ENCODE measurements at places on chromosomes 1 and 21.

DNA sequence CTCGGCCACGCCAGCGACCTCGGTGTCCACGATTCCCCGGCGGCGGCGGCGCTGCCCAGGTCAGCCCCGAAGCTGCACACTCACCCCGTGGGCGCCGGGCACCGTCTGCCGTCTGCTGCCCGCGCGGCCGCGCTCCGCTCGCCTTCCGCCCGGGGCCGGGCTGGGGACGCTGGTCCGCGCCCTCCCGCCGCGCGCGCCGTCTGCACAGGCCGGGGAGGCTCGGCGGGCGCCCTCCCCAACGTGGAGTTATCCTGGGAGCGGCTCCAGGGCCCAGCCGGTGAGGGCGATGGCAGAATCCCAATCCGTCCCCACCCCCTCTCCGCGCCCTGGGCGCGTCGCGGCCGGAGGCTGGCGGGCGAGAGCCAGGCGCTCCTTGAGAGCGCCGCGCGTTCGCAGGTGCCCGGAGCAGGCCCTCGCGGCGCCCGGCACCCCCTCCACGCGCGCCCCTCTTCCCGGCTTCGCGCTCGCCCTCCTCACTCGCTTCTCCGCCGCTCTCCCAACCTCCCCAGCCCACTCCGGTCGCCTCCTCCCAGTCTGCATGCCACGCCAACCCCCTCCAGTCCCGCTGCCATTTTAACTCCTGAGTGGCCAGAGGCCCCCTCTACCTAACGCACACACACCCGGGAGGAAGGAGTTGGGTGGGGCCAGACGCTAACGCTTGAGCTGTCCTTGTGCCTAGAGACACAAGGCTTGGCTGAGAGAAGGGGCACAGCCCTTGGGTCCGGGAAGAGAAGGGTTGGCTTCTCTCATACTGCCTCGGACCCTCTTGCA, at the start of gene LRRN2:
LRRN2 (minus strand) TSS at position 503 of the 771 bp plus-strand sequence. CDS start 65,746 bp downstream, outside the sequence.
- DNase-seq, result no peak

GRCh38 chr1:247056071-247056470, 22.5 kb downstream of the ZNF670 start:
- DNase-seq, result no peak

GRCh38 chr21:25487046-25487594, 120.2 kb downstream of the MRPL39 start:
- DNase-seq, result no peak

GRCh38 chr1:114490274-114490693, 20.7 kb downstream of the TRIM33 start:
- DNase-seq, result no peak

DNA sequence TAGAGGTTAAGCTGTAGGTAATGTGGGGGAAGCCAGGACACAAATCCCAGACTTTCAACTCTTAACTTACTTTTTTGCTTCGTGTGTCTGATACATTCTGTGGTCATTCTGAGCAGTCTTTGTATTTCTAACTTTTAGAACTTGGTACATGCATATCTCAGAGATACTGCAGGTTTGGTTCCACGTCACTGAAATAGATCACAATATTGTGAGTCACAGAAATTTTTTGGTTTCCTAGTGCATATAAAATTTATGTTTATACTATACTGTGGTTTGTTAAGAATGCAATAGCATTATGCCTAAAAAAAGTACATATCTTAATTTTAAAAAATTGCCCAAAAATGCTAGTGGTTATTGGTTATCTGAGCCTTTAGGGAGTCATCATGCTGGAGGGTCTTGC, 3.2 kb downstream of the URB2 start:
- no peak for DNase-seq

GRCh38 chr1:29236712-29237128, 398 bp downstream of the PTPRU start:
- DNase-seq, result no peak

DNA sequence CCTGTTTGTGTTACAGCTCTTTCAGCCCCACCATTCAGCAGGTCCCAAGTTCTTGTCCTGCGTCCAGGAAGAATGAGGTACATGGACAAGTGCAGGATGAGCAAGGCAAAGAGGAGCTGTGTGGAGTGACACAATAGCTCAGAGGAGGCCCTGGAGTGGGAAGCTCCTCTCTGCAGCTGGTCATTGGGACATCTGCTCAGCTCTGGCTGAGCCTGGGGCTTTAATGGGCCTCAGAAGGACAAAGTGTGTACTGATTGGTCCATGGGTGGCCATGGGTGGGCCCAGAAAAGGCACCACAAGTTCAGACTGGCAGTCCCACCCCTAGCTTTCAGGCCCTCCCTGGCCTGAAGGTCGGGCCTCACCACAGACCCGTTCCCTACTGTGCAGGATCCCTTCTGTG, 14.7 kb upstream of the HYI start:
- no peak for DNase-seq

DNA sequence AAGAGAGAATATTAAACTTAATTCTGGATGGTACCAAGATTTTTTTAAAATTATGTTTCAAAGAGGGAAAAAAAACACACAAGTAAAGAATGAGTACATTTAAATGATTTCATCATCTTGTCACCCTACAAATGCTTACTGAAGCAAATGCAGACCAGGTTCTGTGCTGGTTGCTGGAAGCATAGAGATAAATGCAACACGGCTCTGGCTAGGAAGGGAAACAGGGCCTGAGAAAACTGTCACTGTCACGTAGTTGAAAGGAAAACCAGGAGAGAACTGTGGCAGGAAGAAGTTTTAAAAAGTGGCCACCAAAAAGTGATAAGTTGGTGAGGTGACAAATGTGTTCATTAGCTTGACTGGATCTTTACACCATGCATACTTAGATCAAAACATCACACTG, 336.9 kb upstream of the NFIA start:
- no peak for DNase-seq

GRCh38 chr1:36142121-36142520, 7.2 kb downstream of the TRAPPC3 start:
- DNase-seq, result no peak

DNA sequence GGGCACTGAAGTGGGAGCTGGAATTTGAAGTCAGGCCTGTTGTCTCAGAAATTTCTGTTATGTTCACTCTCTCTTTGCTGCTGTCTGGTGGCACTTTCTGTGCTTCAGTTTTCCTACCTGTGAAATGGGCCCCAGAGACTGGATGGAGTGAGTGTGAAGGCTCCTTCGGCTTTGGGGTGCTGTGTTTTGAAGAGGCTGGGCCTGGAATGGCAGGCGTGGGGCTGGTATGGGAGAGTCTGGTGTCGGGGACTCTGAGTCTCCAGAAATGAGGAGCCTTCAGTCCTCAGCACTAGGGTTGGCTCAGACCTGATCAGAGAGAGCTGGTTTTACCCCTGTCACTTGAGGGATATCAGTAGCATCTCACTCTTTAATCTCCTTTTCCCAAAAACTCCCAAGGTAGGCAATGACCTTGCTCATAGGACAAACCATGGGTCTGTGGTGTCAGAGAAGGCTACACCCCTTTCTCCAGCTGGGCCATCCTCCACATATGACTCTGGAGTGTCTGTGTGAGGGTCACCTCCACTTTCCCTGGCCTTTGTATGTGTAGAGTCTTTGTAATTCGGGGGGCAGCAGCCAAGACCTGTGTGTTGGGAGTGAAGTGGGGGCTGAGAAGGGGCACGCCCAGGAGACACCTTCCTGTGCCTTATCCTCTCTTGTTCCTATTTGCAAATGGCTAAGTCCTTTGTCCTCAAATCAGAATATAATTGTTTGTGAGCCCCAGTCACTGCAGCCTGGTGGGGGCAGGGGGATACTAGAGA, 279.9 kb downstream of the PTPRU start:
- no peak for DNase-seq

DNA sequence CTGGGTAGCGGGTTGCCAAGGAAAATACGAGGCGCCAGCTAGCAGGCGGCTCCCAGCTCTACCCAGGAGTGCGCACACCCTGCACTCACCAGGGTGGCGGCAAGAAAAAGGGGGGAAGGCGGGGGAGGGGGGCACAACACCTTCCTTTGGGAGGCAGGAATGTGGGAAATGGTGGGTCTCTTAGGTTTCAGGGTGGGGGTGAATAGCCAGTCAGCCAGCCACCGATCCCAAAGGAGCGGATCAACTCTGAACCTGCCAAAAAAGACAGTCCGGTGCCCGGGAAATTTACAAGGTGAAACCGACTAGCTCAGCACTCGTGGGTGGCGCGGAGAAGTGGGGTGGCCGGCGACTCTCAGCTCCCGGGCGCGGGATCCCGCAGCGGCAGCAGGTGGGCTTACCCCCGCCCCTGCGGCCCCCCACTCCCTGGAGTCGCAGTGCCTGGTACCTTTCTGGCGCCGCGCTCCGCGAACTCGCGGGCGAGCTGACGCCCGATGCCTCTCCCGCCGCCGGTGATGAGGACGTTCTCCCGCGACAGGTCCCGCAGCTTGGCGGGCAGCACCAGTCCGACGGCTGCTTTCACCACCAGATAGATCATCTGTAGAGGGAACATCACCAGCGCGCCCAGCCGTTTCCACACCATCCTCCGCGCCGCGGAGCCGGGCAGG, 1.2 kb downstream of the DHRS3 start:
- no peak for DNase-seq

DNA sequence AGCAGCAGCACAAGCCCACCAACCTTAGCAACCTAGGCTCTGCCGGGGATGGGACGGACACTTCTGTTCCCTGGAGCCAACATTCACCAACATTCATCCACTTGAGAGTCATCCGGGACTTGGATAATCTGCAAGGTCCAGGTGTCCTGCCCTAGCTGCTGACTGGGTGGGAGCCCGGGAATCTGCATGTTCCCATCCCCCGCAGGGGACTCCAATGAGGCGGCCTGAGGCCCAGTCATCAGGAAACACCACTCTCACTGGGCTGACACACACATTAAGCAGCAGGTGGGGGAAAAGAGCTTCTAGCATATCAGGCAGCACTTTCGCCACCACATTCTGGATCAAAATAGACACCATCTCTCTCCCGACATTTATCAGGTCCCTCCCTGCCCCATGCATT, 38.4 kb upstream of the CCSAP start:
- no peak for DNase-seq

DNA sequence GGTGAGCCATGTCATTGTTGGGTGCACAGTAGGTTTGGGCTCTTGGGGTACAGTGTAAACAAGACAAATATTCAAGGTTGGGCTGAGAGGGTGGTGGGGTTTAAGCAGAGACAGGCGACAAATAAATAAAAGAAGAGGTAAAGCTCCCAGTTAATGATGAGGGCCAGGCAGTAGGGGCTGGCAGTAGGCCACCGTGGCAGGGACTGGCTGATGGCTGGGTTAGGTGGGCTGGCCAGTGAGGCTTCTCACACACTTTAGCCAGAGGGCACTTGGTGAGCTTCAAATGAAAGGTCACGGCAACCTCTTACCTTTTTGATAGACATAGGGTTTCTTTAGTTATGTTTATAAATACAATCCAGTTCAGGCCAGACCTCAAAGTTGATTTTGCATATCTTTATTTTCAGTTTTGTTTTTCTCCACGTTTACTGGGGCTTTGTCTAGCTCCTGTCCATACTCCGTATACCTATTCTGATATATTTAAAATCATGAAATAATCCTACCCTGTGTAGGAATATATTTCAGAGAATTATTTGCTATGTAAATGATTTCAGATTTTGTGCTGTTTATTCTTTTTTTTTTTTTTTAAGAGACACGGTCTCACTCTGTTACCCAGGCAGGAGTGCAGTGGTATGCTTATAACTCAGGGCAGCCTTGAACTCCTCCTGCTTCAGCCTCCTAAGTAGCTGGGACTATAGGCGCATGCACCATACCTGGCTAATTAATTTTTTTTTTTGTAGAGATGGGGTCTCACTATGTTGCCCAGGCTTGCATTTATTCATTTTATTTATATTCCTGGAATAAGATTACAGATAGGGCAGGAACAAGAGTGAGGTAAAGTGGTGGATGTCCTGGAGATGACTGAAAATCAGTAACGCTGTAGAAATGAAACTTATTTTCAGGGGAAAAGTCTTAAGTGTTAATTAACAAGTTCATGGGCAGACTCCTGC, 122.7 kb downstream of the RYR2 start:
- no peak for DNase-seq

DNA sequence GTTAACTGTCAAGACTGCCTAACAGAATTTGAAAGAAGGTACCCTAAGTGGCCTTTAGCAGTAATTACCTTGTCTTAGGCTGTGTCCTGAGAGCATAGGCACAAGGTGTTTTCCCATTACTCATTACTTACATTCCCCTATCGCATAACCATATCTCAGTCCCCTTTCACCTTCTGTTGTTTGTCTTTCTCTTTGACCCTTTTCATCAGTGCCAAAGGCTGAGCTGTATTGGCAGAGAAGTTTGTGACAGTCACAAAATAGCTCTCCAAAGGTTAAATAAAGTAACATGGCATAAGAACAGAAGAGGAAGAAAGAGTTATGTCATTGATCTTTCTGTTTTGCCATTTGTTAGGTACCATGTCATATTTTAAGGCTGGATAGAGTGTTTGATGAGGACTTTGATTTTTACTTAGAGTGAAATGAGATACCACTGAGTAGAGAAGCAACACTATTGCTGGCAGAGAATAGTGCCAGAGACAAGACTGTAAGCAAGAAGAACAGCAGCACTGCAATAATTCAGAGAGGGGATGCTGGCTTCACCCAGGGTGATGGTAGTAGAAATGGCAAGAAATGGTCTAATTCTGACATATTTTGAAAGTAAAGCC, 497.8 kb downstream of the TTLL7 start:
- DNase-seq, result no peak

- no peak for DNase-seq
Measured at GRCh38 chr1:47951026-47951425, 46.2 kb downstream of the TRABD2B start.

- DNase-seq, result no peak
Measured at GRCh38 chr1:87796471-87796901, 467.8 kb downstream of the LMO4 start.

DNA sequence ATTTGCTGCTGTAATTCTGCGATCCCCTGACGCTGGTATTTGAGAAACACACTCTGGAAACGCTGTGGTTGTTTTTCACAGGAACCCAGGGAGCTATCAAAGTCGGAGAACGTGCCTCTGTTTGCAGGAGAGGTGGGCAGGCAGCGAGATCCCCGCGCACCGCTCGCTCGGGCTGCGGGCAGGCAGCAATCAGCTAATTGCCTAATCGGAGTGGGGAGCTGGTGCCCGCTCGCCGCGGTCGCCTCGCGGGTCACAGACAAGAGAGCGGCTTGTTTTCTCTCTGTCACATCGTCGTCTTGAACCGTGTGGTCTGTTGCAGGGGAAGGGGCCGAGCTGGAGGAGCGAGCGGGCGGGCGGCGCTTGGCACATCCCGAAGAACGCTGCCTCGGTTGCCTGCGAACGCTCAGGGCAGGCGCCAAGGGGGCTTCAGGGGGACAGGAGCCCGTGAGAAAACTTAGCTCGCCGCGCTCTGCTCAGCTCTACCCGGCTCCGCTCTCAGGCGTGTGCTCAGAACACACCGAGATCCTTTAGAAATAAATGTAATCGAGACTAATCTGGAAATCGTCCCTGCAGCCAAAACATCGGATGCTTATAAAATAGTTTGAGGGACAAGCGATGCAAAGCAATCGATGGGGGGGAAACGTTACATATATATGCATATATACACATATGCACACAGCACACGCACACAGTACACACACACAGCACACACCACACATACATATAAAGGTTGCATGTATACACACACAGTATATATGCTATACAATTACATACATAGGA, 93.6 kb upstream of the SMYD2 start:
- DNase-seq, result no peak

GRCh38 chr21:32189688-32190483, 89.0 kb downstream of the MIS18A start:
- DNase-seq, result no peak

GRCh38 chr1:204602111-204602579, 83.4 kb downstream of the LRRN2 start:
- no peak for DNase-seq
